ENCODE measurements at places on chromosomes 1 and 21.

GRCh38 chr1:192350356-192350755 lies 33.6 kb downstream of the RGS21 start:
- DNase-seq: no peak

- no peak for DNase-seq
Observed at GRCh38 chr1:222171005-222171404, 376.9 kb downstream of the HHIPL2 start.

DNA sequence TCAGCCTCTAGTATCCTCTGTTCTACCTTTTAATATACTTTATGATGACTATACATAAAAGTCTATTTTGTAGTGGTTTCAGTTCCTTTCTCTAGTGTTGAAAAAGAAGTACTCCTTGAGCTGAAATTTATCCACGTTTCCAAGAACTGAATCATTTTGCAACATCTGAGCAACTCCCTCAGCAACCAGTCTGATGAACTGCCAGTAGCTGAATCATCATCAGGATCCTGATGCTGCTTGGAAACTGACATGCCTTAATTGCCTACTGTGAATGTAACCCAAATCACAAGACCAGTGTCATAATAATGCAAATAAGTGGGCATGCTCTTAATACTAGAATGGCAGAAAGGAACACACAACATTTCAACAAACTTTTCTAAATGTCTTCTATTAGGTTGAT lies 103.3 kb downstream of the CYYR1 start:
- DNase-seq: no peak

DNA sequence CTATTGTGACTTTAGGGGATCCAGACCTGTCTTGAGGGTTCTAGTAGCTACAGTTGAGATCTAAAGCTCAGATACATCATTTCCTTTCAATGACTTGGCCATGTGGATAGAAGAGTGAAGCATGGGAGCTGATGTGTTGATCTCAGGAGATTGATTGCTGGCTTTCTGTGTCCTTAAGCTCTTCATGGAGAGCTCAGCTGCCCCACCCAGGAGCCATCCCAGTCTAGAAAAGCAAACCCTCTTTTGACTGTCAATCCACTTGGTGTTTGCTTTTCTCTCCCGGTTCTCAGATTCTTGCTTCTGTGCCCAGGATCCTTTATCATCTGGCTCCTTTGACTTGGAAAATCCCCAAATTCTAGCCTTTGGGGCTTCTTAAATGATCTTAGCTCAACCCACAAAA lies 87.2 kb downstream of the ATP1A1 start:
- DNase-seq: no peak

DNA sequence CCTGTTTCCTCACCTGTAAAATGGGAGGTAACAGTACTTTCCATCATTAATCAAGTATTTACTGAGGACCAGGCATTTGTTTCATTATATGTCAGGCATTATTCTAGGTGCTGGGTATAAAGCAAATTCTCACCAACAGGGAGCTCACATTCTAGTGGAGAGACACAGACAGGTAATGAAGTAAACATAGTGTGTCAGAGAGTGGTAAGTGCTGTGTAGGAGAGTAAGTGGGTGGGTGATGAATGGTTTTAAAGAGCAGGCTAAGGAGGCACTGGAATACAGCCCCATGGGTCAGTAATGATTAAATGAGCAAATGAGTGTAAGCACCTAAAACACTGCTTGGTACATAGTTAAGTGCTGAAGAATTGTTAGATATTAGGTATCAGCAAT lies 60.4 kb downstream of the DNTTIP2 start:
- no peak for DNase-seq

DNA sequence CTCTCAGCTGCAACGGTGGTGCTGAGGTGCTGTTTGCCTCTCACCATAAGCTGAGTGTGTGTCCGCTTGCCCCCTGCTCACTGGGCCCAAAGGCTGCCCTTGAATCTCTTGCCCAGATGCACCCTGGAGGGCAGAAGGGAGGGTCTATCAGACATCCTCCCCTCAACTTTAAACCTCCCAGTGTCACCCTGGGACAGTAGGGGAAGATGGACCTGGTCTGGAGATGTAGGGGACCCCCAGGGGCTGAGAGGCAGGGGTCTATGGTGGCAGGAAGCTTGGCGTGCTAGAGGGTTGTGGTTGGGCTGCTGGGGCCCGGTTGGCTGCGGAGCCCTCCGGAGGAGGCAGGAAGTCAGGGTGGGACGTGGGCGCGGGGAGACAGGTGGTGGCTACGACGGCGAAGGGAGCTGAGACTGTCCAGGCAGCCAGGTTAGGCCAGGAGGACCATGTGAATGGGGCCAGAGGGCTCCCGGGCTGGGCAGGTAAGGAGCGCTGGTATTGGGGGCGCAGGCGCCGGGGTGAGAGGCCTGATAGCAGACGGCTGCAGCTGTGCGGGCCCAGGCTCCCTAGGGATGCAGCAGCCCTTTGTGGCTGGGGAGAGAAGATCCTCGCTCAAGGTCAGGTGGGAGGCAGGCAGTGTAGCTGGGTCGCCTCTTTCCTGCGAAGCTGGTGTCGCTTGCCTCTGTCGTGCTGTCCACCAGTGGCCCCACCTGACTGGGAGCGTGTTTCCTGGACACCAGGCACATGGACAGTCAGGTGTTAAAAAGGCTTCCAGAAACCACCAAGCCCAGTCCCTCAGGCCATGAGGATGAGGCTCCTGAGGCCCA lies at the start of gene LCK:
Gene LCK (plus strand): TSS at position 373 of the 824 bp plus-strand sequence. CDS start 23,065 bp downstream, outside the sequence.
- no peak for DNase-seq

DNA sequence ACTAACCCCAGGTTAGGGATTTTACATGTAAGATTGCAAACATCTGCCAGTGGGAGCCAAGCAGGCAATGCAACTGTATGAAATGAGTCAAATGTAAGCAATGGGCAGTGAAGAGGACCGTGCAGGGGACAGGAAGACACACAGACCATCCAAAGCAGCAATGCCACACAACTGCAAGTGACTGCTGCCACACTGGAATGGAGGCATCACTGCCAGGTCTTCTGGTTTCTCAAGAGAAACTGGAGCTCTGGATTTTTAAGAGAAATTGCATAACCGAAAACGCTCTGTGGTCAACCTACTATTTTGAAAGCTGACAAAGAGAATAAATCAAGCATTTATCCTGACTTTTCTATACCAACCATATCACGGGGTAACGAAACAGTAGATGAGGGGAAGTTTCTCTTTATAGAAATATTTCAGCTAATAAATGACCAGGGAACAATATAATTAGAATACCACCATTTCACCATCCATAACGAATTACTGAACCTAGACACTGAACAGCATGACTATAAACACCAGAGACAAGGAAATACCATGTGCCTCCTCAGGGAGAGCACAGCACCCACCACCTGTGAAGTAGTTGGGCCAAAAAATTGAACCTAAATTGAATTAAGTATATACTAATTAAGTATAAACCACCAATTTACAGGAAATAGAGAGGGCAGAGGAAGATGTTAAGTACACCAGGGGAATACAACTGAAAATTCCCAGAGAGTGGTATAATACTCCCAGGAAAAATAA lies 4.4 kb downstream of the AK2 start:
- no peak for DNase-seq

GRCh38 chr1:23567996-23568607 lies 8.8 kb upstream of the ID3 start:
- peak; percentile 43 for DNase-seq

DNA sequence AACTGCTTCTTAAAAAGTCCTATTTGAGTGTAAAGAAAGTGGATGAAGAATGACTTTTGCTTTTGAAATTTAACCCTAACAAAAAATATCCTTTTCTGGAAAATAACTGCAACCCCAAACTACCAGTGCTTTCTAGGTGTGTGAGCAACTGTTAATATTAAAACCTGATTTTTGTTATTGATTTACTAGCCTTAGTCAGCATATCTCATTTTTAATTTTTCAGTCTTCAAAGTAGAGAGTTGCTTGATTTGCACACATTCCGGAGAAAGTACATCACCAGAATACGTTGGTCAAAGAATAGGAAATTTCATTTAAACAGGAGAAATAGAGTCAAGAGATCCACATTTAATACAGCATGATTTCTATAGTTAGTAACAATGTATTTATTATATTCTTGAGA lies 141.8 kb upstream of the ADAMTS5 start:
- no peak for DNase-seq

DNA sequence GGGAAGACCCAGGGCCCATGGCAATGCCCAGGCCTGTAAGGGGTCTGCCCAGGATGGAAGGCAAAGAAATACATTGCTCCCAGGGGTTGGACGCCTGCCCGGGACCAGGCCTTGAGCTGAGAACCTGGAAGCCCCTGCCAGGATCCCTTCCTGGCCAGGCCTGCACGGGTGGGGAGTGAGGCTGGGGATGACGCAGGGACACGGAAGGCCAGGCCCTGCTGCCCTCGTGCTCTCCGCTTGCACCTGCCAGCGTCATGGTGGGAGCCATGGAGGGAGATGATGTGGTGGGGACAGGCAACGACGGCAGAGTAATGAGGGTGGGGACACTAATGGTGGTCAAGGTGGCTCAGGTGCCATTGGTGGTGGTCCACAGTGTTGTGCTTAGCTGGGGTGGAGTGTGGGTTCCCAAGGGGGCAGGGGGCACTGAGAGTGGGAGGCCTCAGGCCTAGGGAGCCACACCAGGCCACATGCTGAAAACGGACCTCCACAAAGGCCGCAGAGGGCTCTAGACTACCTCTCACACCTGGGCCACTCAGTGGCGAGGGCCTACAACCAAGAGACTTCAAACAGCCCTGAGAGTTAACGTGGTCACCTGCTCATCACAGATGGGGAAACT lies 4.3 kb downstream of the HES3 start:
- no peak for DNase-seq

GRCh38 chr1:199422206-199422605 lies 605.3 kb upstream of the NR5A2 start:
- DNase-seq: no peak

- DNase-seq: peak; percentile 42
Observed at GRCh38 chr1:43232482-43232881, 37.3 kb upstream of the TMEM125 start.

GRCh38 chr1:64572222-64572900 lies 102.4 kb downstream of the CACHD1 start:
- no peak for DNase-seq

- no peak for DNase-seq
Observed at GRCh38 chr1:111598544-111598943, 21.0 kb upstream of the RAP1A start.

DNA sequence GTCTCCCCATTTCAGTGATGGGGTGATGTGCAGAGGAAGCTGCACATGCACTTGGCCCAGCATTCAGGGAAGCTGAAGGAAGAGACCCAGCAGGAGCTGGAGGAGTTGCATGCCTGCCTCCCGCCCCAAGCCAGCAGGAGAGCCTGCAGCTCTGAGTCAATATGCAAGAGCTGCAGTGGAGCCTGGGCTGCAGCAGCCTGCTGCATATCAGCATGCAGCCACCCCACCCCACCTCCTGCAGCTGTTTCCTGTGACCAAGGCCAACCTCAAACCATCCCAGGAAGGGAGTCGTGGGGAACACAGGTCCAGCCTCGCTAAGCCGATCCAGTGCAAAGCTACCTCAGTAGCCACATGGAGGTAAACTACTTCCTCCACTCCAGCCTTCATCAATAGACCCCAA lies 18.9 kb downstream of the AGT start:
- DNase-seq: no peak

- no peak for DNase-seq
Observed at GRCh38 chr1:50940291-50940690, 19.8 kb downstream of the FAF1 start.

DNA sequence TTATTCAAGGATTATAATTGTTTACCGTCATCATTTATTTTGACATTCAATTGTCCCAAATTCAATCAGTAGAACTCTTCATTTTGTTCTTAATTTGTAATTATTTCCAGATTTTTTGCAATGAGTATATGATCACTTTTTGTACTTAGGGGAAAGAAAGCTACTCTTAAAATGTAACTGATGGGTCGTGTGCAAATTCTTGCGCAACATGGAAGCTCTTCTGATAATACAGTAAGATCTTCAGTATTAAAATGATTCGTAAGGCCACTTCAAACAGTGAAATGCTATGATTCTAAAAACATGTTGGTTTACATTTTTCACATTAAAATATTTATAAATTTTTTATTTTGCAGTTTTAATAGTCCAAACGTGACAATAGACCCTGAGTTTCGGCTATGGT lies 63.4 kb downstream of the LBR start:
- DNase-seq: no peak

DNA sequence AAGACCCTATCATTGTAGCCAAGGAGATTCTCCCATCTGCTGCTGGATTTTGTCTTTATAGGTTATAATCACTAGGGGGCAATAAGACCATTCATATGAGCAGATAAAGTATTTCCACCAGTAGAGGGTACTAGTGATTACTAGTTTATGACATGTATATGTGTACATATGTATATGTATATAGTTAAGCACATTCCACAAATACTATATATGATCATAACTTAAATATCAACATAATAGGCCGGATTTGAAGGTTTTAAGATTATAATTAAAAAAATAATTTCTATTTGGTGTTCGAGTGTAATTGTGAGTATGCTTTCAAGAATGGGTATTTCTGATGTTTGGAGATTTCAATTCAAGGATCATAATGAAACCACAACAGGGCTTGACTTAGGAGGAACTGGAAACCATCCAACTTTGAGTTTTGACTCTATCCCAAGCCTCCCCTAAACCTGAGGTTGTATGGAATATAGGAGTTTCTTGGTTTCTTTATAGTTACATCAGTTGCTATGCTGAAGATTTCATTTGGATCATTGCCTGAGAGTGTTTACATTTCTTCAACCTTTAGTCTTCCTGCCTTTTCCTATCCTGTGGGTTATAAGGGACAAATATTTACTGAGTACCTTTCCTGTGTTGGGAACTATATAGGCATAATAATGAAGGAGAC lies 16.9 kb downstream of the TCEANC2 start:
- DNase-seq: no peak

DNA sequence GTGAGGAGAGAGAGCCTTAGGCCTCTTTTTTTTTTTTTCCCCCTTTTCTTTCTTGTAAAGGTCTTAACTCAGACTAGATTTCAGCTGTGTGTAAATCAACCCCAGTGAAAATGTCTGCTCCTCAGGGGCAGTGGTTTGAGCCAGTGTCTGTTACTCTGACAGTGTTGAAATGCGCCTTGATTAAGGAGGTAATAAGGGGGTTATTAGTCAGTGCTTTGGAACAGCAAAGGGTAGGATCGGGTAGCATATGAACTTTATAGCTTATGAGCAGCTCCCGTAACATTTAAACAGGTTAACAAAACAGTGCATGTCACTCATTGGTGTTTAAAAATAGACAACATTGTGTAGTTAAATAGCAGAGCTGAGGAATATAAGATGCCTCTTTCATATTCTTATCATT lies 10.3 kb downstream of the UTP11 start:
- DNase-seq: no peak

GRCh38 chr1:98405581-98406074 lies 255.9 kb upstream of the SNX7 start:
- DNase-seq: no peak

DNA sequence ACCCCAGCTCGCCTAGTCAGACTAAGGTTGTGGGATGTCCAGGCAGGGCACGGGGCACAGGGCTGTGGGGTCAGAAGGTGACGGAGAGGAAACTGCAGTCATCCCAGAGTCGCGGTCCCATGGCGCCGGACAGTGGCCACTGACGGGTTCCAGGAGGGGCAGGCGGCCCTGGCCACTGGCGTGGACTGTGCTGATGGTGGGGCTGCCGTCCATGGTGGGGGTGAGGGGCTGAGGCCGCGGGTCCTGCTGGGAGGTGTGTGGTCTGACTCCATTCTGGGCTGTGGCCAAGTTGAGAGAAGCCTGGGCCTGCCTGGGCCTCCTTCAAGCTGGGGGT lies 32.0 kb downstream of the PCNT start:
- DNase-seq: no peak

Data from posterior cingulate gyrus (tissue), 11 donors.